Naive thymus-derived CD4-positive, alpha-beta T cell (primary cell): ENCODE measurements at places on chromosomes 13 and 19.

DNA sequence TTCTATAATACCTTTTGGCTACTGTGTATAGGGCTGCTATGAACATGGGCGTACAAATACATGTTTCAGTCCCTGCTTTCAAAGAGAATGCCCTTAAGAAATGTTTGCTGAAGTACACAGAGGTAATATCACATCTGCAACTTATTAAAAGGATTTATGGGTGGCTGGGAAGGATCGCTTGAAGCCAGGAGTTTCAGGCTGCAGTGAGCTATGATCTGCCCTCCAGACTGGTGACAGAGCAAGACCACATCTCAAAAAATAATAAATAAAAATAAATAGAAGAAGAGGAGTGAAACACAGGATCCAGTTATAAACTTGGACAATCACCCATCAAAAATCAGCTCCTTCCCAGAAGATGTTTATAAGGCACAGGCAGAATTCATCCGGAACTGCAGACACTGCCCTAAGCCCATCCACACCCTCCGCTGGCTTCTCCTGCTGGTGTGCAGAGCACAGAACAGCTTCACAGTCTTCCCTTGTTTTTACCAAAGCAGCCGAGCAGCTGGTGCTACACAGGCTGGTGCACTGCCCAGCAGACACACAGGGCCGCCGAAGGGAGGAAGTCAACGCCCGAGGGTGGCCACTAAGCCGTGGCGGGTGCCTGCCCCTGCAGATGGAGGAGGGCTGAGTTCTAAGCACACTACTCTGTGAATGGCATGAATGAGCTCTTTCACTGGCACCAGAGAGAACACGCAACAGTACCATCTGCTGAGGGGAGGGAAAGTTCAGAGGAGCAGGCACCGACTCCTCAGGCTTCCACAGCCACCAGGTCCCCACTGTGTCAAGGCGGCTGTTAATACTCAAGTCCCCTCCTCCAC is 44.0 kb downstream of the BRD4 start:
- no peak for DNase-seq

GRCh38 chr19:5851302-5851701 is at the start of gene FUT3:
FUT3 (minus strand) TSS chr19:5851449.
- DNase-seq: no peak

DNA sequence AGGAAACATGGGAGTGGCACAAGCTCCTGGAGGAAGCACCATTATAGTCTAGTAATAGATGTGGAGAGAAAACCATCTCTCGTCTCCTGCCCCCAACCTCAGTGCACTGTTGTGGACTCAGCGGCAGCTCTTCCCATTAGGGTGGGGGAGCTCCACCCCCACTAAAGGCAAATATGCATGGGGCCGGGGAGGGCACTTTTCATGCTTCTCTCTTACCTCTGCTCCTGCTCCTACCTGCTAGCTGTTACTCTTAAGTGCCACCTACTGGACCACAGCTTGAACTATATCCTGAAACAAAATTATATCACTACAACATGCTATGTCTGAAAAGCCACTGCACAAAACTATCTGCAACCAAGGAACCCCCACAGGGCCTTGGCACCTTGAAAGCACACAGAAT is 112.6 kb upstream of the DACH1 start:
- DNase-seq: no peak

DNA sequence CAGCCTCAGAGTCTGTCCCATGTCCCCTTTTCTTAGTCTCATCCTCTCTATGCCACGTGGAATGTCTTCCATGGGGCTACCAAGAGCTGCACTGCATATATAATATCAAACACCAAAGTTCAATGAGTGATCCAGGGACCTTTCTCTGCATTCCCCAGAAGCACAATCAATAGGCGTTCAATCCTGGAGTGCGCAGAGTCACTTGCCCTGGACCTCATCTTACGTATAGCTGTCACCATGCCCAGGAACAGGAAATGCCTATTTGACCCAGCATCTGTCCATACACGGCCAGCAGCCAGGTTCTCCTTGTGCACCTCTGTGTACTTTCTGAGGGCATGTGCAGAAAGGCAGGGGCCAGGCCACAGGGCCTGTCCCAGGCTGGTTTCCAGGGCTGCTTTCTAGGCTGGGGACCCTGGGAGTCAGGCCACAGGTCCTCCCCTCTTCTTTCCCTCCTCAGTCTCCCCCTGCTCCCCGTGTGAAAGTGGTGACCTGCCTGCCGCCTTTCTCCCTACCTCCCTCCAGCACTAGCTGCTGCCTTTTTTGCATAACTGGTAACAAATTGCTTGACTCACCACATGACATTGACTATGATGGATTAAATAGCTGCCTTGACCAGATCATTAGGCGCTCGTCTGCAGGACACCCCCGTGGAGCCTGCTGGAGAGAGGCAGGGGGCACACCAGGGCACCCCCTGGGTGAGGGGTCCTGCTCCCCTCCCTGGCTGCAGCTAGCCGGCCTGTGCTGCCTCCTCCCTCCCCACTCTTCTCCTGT is 222.0 kb downstream of the ZNF536 start:
- DNase-seq: no peak

DNA sequence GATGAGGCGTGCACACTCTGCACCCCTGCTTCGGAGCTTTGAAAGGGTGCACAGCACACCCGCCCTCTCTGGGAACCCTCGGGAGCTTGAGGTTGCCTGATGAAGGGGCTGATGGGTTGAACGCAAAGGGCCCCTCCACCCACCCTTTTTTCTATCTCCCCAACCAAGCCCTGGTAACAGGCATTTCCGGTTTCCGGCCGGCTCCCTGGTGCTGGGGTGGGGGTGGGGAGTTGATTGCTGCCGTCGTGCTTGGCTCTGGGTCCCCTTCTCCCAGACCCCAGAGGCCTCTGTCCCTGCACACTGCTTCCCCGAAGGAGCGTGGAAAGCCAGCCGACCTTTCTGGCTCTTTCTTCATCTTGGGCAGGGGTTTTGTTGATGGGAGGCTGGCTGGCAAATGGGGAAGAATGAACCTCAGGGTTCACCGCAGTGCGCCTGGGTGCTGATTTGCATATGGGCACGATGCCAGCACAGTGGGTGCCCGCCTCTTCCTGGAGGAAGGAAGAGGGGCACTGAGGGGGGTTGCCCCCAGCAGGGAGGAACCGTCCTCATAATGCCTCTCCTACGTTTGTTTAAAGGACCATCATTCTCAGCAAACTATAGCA is 29.1 kb downstream of the VAV1 start:
- peak; percentile 85 for DNase-seq
